ENCODE measurements at places on chromosomes 1 and 21.
A peak's percentile ranks its signal among the peaks of the same experiment; 100 is the strongest.

DNA sequence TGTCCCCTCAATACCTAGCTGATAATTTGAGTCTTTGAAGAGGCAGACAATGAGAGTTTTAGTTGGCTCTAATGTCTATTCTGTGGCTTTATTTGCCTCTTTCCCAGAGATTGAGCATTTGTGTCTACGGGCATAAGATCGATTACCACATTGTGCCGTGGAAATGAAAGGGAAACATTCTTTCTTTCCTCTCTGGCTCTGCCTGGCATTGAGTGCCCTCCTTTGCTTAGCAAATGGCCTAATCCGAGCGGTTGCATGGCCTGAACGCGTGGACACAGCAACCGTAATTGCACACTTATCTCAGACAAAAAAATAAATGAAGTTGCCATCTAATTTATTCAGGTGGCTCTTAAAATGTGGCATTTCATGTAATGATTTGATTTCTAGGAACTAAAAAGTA is 247.9 kb downstream of the ADGRL2 start:
- H3K4me1 ChIP-seq: peaks cover 5% of the 10 kb centered on the region
- H3K27ac ChIP-seq: no peak overlapping the region
- no peaks in the 10 kb centered on the region for H3K36me3 ChIP-seq

DNA sequence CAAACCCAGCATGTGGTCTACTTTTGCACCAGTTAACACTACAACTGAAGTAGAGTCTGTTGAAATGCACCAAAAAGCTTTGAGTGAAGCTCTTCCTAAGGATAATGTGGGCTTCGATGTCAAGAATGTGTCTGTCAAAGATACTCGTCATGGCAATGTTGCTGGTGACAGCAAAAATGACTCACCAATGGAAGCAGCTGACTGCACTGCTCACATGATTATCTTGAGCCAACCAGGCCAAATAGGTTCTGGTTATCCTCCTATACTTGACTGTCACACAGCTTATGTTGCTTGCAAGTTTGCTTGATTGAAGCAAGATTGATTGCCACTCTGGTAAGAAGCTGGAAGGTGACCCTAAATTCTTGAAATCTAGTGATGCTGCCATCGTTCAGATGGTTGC is 85.2 kb downstream of the DENND1B start:
- no peak for DNase-seq
- H3K27ac ChIP-seq: no peak overlapping the region
- no peak overlapping the region for H3K4me3 ChIP-seq
- no peaks in the 10 kb centered on the region for H3K27me3 ChIP-seq

- H3K4me3 ChIP-seq: no peak overlapping the region
- no peaks in the 10 kb centered on the region for H3K4me1 ChIP-seq
- no peaks in the 10 kb centered on the region for H3K27me3 ChIP-seq
- no peaks in the 10 kb centered on the region for H3K36me3 ChIP-seq
Measured at GRCh38 chr1:17347769-17348592, 24.0 kb upstream of the PADI6 start.

DNA sequence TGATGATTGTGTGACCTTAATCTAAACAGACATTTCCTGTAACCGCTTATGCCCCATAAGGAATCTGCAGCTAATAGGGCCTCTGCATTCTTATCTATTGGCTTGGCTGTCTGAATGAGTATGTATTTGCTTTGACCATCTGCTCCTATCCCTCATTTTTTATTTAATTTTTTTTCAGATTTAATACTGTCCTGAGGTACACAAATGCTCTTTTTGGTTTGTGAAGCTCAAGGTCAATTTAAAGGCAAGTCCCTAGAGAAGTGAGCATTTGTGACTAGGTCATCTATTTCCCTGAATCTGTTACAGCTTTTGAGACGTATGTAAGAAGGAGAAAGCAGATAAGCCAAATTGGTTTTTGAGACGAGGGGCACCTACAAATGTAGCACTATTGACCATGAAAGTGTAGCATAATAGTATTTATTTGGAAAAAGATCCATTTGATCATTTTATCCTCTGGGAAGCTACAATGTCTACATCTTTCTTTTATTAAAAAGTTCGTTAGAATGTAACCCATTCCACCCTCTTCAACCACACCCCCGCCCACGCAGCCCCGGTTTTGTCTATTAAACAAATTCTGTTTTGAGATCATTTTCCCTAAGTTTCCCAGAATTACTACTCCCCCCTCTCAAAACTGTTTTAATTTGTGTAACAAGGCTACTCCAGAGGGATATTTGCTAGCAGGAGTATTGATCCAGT is 69.2 kb upstream of the HSPA13 start:
- no peak for DNase-seq
- H3K27ac ChIP-seq: no peak overlapping the region

DNA sequence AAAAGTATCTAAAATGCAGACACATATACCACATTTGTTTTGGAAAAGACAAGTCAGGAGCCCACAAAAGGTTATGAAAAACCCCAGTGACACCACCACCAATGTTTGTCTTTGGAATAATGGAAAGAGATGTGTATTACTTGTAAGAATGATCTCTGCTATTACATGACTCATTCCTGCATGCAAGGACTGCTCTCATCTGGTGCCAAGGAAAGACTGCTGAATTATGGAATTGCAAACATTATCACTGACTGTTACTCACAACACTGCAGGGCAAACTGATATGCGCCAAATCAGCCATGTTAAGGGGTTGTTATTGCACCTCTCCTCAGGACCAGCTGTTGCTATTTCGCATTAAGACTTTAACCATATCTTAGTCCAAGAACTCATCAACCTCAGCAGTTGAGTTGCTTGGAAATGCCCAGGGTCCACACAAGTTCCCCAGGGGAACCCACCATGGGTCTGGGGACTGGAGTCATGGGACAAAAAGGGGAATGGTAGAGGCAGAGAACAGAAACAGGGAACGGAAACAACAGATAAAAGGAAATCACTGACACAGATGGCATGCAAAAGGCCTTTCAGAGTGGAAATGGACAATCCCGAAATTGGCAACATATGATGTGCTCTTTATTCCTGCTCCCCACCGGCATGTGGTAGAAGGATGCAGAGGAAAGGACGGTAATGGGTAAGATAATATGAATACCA is 34.4 kb downstream of the CAPZB start:
- H3K4me3 ChIP-seq: no peak overlapping the region
- peak; percentile 54 for DNase-seq
- H3K27me3 ChIP-seq: no peaks in the 10 kb centered on the region
- H3K4me1 ChIP-seq: peaks cover 53% of the 10 kb centered on the region
- H3K36me3 ChIP-seq: no peaks in the 10 kb centered on the region

DNA sequence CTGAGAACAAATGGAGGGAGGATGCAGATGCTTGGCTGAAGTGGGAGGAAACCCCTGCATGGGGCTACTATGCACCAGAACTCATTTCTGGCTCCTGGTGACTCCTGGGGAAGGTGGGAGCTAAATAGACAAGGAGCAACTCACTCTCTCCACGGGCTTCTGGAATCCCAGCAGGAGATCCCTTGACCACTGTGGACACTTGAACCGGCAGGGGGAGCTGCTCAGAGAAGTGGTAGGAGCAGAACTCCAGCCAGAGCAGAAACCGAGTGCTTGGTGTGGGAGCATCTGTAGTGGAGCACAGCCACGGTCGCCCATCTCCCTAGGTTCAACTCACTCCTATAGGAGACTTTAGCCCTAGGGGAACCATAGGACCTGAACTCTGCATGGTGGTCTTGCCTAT is 205.6 kb upstream of the GJB5 start:
- H3K4me1 ChIP-seq: no peaks in the 10 kb centered on the region
- DNase-seq: peak; percentile 62
- no peaks in the 10 kb centered on the region for H3K27me3 ChIP-seq
- H3K27ac ChIP-seq: no peak overlapping the region

DNA sequence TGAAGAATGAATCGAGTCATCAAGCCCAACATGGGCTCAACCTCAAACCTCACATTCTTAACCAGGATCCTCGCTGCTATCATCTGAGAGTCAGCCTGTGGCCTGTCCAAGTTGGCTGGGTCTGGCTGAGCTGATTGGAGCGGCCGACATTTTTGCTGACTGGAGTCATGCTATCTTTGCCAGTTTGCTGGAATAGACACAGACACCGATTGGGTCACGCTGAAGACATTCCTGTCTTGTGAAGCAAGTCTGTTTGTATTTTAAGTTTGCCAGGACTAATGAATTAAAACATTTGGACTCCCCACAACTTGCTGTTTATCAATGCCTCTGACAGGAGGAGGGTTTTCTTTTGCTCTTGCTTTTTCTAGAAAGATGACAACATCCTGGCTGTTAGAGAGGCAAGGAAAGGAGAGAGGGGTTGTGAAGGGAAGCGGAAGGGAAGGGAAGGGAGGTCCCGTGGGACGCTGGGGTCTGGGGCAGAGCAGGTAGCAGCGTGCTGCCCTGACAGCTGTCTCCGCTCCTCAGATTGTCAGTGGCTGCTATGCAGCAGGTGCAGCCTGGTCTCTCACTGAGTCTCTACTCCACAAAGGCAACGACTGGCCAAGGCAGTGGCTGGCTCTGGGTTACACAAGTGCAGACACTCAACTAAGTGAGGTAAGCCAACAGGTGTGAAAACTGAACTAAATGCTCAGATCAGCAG is at the start of gene MAP3K7CL:
TSS of gene MAP3K7CL (plus strand) at position 375 of the 700 bp plus-strand sequence. CDS start 2,701 bp downstream, outside the sequence.
- no peaks in the 10 kb centered on the region for H3K36me3 ChIP-seq
- peak; percentile 21 for DNase-seq
- H3K4me1 ChIP-seq: no peaks in the 10 kb centered on the region

DNA sequence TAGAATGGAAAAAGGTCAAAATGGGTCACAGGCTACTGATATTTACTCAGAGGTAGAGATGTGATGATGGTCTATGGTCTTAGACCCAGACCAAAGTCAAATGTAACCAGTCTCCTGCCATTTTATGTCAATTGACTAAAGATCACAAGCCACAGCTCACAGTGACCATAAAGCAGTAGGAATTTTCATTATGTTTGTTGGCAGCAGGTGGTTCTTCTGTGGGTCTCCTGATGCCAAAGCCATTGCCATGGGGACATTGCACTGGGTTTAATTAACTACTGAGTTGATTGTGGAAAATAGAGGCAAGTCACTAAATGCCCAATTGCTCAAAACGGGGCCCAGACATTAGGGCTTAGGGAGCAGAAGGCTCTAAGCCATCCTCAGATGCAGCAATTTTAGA is at the start of gene OR10K2:
TSS of gene OR10K2 (minus strand) at position 101 of the 400 bp plus-strand sequence. CDS start 5,371 bp downstream, outside the sequence.
- no peaks in the 10 kb centered on the region for H3K4me1 ChIP-seq
- H3K27me3 ChIP-seq: no peaks in the 10 kb centered on the region
- H3K36me3 ChIP-seq: no peaks in the 10 kb centered on the region
- H3K4me3 ChIP-seq: no peak within 1 kb of the TSS
- DNase-seq: no peak

GRCh38 chr1:228964178-228965089 is 229.2 kb downstream of the RHOU start:
- H3K4me1 ChIP-seq: peaks cover 21% of the 10 kb centered on the region
- no peaks in the 10 kb centered on the region for H3K27me3 ChIP-seq
- H3K36me3 ChIP-seq: no peaks in the 10 kb centered on the region

DNA sequence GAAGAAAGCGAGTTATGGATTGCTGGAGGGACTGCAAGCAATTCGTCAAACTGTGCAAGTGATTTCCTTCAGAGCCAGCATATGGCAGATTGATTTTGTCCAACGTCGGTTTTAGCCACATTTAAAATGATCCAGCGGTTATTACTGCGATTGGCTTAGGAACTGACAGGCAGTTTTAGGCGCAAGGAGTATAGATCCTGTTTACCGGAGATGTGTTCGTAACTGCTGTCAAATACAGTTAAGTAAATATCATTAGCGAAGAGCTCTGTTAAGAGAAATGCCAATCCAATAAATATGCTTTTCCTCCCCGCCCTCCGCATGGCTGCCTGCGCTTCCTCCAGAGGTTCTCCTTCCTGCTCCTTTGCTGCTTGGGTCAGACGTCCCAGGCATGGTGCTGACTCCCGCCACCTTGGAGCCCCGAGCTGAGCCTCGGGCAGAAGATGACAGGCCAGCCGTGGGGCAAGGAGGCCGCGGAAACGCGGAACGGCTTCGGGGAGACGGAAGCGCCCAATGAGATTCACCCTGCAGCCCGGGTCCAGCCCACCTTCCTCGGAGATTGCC is 9.4 kb upstream of the BARHL2 start:
- no peak for DNase-seq
- no peaks in the 10 kb centered on the region for H3K36me3 ChIP-seq
- peaks cover 100% of the 10 kb centered on the region for H3K27me3 ChIP-seq
- H3K4me1 ChIP-seq: peaks cover 26% of the 10 kb centered on the region

GRCh38 chr21:45509566-45510465 is 32.4 kb downstream of the SLC19A1 start:
- H3K4me3 ChIP-seq: no peak overlapping the region
- H3K27ac ChIP-seq: no peak overlapping the region
- DNase-seq: no peak
- H3K36me3 ChIP-seq: no peaks in the 10 kb centered on the region
- H3K4me1 ChIP-seq: no peaks in the 10 kb centered on the region

GRCh38 chr1:27569088-27569460 is 34.9 kb downstream of the AHDC1 start:
- peaks cover 95% of the 10 kb centered on the region for H3K4me1 ChIP-seq
- no peaks in the 10 kb centered on the region for H3K27me3 ChIP-seq
- peak overlapping the region; percentile 78 for H3K27ac ChIP-seq
- no peak overlapping the region for H3K4me3 ChIP-seq
- no peaks in the 10 kb centered on the region for H3K36me3 ChIP-seq

DNA sequence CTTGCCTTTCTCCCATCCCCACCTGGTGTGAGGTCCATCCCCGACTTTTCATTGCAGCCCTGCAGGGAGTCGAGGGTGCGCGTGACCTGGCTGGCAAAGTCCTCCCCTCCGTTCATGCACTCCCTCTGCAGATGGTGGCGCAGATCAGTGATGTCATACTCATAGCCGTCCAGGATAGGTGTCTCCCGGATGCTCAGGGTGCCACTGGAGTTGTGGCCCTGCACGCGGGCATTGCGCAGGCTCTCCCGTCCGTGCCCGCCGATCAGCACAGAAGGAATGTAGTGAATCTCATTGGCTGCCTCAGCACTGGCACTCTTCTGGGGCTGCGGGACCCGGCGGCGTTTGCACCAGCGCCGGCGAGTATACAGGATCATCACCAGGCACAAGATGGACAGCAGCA is 132.1 kb downstream of the ASTN1 start:
- no peaks in the 10 kb centered on the region for H3K27me3 ChIP-seq
- DNase-seq: no peak
- H3K4me3 ChIP-seq: no peak overlapping the region
- H3K27ac ChIP-seq: no peak overlapping the region
- H3K4me1 ChIP-seq: no peaks in the 10 kb centered on the region

DNA sequence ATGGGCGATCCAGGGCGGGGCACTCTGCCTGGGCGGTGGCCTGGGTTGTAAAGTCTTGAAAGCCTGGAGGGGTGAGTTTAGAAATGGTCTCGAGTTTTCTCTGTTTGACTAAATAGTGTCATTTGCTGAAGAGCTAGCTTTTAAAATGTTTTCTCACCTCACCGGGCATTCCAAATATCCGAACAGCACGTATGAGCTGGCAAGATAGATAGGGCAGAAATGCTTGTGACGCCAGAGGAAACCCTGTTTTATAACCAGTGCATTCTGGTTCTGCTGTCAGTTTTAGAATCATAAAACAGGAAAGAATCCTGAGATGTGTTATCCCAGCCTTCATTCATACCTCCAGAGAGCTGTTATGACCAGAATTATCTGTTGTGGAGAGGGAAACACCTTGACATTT is 725 bp downstream of the RTCA start:
- H3K36me3 ChIP-seq: no peaks in the 10 kb centered on the region
- DNase-seq: no peak
- no peaks in the 10 kb centered on the region for H3K27me3 ChIP-seq
- H3K4me3 ChIP-seq: peak overlapping the region; percentile 73
